ENCODE measurements at places on chromosomes 2 and 18.

- DNase-seq: no peak
Measured at GRCh38 chr2:174611854-174612253, 14.2 kb upstream of the WIPF1 start.

DNA sequence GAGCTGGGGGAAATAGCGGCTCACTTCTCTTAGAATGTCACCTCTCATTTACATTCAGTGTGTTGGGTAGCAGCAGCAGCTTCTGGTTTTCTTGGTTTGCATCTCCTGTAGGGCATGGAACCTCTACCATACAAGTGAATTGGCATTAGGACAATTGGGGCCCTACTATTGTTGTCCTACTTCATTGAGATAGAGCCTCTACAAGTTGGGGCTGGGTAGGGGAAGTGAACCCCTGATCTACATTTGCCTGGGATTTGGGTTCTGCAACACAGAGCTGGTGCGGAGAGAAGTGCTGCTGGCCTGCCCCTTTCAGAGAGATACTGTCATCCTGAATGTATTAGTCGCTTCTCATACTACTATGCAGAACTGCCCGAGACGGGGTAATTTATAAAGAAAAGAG is 391.6 kb upstream of the HS6ST1 start:
- no peak for DNase-seq

- DNase-seq: no peak
Measured at GRCh38 chr2:206160125-206160806, 571 bp downstream of the EEF1B2 start.

DNA sequence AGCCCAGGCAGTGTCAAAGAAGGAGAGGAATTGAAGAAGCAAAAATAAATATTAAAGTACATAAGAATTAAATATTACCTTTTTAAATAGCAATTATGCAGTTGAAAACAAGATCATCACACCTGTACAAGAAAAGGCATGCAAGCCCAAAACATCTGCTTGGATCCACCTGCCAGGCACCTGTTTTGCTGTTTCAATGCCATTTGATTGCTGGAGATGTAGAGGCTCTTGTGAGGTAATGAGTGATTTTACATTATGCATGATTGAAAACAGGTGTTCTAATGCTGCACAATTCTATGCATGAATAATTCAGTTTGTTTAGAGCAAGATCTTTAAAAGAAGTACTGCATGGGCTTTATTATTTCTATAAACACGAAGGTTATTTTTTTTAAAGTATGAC is 700.6 kb upstream of the ZEB2 start:
- no peak for DNase-seq

DNA sequence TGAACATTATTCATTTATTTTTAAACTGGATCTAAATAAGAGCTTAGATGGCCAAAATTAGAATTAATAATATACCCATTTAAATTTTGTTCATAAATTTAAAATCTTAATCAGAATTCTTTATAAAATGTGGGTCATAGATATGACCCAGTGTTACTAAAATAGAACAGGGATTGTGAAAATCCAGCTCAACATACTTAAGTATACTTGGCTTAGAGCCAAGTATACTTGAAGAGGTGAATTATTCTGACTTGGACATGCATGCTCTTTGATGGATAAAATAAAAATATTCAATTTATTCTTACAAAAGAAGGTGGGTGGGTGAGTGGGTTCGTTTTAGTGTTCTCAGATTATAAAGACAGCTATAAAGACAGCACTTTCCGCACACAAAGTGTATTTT is 70.7 kb downstream of the SPOPL start:
- DNase-seq: no peak

DNA sequence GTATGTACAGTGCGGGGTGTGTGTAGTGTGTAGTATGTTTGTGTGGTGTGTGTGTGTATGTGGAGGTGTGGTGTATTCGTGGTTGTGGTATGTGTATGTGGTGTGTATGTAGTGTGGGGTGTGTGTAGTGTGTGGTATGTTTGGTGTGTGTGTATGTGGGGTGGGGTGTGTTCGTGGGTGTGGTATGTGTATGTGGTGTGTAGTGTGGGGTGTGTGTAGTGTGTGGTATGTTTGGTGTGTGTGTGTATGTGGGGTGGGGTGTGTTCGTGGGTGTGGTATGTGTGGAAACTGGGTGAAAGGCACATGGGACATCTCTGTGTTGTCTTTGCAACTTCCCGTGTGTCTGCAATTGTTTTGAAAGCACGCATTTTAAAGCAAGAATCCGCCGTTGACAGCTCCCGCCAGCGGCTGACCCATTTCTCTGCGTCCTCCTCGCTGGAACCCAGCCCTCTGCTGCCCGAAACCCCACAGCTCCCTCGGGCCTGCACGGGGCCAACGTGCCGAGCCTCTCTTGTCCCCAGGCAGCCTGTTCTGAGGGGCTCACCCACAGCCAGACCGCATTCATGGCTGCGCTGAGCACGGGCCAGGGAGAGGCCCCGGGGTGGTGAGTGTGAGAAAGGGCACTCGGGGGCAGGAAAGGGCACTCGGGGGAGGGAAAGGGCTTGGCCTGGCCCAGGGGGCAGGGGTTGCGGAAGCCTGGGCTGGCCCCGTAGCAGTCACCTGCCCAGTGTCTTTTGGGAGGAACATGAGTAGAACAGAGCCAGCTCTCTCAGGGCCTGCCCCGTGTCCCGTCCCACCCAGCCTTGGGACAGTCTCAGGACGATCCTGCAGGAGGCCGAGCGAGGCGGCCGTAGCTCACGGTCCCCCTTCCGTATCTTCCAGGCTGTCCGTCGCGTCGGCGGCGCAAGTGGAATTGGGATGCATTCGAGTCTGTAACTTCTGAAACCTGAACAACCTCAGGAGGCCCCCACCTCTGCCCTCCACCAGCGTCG is 61.4 kb downstream of the TWIST2 start:
- DNase-seq: no peak

- no peak for DNase-seq
Measured at GRCh38 chr2:169384816-169385215, 22.5 kb upstream of the LRP2 start.

DNA sequence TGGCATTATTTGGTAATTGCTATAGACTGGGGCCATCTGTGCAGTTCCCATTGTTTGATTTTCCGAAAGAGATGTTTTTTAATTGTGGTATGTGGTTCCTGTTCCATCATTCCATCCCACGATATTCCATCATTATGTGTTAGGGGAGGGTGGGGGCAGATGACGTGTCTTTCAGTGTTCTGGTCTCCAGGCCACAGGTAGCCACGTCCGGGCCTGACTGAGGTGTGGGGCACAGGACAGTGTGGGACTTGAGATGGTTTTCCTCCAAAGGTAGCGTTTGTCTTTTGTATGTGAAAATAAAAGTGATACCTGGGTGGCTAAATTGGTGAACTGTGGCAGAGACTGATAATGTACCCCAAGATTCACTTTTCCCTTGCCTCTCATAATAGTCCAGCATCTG is 192.2 kb upstream of the HAAO start:
- no peak for DNase-seq

GRCh38 chr2:84238907-84239306 is 220.2 kb downstream of the SUCLG1 start:
- DNase-seq: no peak

GRCh38 chr2:241128266-241128665 is 21.0 kb downstream of the PASK start:
- no peak for DNase-seq

DNA sequence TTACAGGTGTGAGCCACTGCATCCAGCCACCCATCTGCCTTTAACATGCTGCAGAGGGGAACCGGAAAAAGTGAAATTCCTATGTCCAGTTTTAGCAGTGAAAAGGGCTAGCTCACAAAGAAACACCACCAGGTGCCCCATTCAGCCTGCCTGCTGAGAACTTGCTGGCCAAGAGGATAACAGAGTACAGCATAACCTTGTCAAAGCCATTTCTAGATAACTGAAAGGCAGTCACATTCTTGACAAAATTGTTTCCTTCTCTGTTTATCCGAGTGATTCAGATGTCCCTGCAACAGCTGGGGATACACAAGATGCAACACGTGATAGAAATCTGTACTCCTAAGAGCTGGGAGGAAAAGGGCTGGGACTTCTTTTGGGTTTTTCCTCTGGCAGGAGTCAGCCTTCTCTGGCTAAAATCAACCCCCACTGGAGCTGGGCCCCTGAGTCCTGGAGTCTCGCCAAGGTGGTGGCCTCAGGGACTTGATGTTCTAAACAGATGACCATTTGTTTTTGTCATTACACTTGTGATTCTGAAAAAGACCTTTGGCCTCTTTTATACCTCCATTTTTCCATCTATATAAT is 505.4 kb downstream of the BCL11A start:
- DNase-seq: no peak

DNA sequence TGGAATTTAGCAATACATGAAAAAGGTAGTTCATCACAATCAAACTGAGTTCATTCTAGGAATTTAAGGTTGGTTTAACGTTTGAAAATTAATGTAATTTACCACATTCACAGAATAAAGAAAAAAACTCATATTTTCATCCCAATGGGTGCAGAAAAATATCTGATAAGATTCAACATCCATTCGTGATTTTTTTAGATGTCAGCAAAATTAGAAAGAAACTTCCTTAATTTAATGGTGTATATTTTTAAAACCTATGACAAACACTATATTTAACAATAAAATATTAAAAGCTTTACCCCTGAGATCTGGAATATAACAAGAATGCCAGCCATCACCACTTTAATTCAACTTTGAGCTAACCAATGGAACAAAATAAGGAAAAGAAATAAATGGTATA is 208.7 kb upstream of the CHAC2 start:
- DNase-seq: no peak

DNA sequence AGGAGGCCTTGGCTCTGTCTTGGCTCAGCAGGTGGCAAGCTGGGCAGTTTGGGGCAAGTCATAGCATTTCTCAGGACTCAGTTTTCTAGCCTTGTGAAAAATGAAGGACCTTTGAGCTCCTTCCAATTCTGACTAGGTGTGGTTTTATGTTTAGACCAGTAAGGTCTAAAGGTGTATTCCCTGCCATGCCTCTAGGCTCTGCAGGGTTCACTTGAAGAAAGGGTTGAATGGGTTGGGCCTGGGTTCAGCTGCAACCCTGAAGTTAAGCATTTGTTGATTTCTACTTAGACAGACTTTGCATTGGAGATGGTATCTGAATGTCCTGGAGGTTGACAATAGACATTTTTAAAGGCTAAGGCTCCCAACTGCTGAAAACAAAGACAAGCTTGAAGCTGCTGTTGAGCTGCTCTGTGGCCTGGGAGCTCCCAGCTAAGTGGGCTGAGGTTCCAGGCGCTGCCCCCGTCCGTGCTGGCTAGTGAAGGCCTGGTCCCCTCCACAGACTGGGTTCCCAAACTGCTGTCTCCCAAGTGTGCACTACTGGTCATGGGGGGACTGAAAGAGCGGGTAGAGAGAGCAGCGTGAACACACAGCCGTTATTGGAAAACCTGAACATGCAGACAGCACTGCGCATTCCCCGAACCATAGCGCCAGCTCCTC is 100.7 kb upstream of the SMAD7 start:
- DNase-seq: no peak

GRCh38 chr2:120239488-120240287 is 13.0 kb upstream of the RALB start:
- no peak for DNase-seq

- no peak for DNase-seq
Measured at GRCh38 chr2:8794923-8795825, 42.2 kb downstream of the KIDINS220 start.

GRCh38 chr2:45716915-45717314 is 65.4 kb downstream of the PRKCE start:
- no peak for DNase-seq

Measured in CD4-positive, alpha-beta T cell treated with Interleukin-10 for 1 hour (primary cell).